ENCODE measurements at places on chromosomes 16 and 17.

DNA sequence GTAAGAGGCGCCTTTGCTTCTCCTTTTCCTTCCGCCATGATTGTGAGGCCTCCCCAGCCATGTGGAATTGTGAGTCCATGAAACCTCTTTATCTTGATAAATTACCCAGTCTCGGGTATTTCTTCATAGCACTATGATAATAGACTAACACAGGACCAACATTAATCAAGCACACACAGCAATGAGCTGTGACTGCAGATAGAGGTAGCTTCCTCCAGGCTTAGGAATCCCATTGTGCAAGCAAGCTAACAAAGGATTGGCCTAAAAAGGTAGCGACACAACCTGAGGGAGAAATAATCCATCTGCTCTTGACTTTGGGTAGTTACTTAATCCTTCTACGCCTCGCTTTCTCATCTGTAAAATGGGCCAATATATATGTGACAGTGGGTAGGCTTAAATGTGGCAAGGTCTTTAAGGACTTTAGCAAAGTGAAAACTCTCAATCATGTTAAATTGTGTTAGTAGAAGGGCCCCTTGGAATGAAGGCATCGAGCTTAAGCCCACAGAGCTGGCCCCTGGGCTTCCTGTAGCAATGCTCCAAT lies 393.6 kb downstream of the SOX9 start:
- no peak for DNase-seq

GRCh38 chr17:68853036-68853435 lies 102.2 kb downstream of the ABCA8 start:
- DNase-seq = no peak

DNA sequence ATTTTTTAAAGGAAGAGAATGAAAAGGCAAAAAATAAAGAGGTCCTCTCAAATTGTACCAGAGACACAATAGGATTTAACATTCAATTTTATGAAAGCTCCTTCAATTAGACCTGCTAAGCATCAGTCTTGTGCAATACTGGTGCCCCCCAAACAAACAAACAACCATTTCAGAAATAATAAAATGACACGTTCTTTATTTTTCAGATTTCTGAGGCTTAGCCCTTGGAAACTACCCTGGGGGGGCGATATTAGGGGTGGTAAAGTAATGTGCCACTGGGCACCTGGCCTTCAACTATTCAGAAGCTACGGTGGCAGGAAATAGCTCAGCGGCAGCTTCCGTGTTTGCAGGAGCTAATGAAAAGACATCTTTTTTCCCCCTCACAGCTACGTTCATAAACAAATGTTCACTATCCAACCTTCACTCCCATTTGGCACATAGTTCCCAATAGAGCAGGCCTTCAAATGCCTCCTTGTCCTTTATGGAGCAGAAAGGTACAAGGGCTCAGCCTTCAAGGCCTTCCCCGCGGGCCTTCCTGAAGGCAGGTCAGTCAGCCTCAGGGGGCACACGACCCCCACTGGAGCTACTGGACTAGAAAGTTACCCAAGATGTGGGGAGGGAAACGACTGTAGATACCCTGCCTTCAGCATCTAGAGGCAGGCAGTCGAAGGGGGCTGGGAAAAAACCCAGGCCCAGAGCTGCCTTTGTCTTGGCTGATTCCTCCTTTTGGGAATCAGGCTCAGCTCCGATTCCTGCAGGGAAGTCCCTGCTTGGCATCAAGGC lies 44.1 kb downstream of the TBX4 start:
- DNase-seq = no peak

DNA sequence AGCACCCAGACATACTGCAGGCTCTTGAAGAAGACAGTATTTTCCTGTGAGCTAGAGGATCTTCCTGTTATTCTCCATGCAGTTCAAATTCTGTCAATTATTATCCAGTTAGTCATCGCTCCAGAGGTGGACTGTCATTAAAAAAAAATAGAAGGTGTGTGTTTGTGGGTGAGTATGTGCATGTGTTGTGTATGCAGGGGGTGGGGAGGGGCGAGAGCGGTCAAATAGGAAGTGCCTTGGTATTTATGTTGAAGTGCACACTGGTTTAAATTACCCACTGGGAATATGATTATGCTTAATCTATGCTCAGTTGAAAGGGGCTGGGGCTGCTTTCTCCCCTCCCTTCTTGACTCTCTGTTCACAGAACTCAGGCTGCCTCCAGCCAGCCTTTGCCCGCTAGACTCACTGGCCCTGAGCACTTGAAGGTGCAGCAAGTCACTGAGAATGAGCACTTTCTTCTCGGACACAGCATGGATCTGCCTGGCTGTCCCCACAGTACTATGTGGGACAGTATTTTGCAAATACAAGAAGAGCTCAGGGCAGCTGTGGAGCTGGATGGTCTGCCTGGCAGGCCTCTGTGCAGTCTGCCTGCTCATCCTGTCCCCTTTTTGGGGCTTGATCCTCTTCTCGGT lies at the start of gene HSD17B2:
Gene HSD17B2 (plus strand): TSS at position 273 of the 632 bp plus-strand sequence. CDS start 172 bp downstream, at position 445.
- no peak for DNase-seq

DNA sequence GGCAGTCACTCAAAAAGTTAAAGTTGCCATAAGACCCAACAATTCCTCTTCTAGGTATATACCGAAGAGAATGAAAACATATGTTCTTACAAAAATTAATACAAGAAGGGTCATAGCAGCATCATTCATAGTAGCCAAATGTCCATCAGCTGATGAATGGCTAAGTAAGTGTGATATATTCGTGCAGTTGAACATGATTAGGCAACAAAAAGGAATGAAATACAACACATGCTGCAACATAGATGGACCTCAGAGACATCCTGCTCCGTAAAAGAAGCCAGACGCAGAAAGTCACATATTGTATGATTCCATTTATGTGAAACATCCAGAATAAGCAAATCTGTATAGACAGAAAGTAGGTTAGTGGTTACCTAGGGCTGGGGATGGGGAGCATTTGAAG lies 229.4 kb upstream of the CACNG5 start:
- no peak for DNase-seq

DNA sequence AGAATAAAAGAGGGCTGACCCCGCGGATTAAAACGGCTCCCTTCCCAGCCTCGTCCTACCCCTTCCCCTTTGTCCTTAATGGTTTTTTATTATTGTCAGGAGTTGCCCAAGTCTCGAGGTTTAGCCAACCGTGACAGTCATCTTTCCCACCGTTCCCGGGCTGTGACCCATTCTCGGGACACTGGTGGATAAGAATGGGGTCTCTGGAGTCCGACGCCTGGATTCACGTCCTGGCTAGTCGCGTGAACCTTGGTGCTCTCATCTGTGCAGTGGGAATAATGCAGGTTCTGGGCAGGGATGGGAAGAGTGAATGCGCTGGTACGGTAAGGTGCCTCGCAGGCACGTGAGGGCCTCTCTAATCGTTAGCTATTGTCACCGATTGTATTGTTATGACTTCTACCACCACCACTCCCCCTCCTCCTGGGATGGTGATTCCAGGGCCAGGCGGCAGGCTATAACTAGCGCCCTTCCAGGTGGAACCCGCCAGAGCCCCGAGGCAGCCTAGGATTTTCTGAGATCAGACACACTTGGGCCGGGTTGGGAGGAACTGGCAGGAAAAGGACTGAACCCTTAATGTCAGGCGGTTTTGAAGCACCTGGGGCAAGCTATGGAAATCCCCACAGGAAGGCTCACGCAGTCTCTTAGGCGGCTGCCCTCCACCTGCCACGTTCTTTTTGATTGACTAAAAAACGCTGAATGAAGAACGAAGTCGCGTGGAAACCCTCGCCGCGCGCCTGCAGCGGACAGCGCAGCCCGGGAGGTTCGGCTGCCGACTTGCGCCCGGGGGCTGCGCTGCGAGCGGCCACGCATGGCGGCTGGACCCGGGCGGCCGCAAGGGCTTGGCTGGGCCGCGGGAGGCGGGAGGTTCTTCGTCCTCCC lies 2.7 kb downstream of the HS3ST3B1 start:
- DNase-seq = peak; percentile 39

DNA sequence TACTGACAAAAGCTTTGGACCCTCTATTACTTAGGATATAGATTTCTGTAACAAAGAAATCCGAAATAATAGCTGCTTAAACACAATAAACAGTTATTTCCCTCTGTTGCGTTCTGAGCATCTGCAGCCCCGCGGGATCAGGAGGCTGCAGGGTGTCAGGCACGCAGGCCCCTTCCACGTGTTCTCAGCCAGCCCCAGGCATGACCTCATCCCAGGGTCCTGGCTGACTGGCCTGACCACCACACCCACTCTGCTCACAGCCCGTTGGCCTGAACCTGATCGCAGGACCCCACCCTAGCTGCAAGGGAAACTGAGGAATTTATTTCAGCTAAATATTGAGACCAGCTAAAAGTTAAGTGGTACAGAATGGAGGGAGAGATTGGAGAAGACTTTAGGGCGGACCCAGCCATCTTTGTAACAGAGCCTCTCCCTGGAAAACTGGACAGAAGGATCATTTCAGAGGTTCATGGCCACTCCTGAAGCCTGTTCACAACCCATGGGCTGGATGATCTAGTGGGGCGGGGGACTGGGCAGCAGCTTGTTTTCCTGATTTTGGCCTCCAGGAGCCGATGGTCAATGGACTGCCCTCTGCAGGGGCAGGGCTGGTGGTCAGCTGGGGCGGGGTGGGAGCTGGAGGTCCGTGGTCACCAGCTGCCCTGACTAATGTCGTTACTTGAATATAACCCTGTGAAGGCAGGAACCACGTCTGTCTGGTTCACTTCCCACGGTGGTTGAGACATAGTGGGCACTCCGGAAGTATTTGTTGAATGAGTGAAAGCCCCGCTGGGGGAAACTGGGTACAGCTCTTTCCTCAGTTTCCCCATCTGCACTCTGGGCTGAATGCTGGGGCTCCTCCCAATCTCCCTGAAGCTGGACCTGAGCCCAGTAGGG lies 10.9 kb downstream of the CETP start:
- DNase-seq = no peak

DNA sequence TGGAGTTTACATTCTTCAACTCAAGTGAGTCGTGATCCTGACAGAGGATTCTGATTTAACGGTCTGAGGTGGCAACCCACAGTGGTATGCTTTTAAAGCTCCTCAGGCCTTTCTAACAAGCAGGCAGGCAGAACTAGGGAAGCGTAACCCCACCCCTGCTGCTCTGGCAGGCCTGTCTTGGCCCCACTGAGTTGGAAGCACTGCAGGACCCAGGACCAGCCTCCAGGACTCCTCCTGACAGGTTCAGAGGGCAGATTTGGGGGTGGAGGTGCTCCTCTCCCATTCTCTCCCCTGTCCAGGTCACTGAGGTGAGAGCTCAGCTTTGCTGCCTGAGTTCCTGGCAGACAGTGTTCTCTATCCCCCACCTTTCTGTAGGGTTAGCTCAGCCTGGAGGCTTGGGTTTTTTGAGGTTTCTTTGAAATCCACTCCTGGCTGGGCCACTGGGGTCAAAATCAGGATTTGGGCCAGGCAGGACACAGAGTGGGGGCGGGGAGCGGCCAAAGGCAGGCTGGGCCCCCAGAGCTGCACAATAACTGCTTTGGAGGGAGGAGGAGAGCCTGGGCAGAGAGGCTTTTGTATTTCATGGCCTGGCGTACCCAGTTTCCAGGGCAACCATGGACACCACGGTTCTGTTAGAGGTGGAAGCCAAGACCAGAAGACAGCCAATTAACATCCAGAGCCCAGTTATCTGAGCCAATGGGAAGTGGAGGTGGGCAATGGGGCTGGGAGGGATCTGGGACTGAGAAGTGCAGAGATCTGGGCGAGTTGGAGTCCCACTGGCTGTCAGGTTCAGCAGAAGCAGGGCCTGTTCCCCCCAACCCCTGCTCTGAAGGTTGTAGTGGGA lies 9.5 kb downstream of the MRPL27 start:
- DNase-seq = no peak

DNA sequence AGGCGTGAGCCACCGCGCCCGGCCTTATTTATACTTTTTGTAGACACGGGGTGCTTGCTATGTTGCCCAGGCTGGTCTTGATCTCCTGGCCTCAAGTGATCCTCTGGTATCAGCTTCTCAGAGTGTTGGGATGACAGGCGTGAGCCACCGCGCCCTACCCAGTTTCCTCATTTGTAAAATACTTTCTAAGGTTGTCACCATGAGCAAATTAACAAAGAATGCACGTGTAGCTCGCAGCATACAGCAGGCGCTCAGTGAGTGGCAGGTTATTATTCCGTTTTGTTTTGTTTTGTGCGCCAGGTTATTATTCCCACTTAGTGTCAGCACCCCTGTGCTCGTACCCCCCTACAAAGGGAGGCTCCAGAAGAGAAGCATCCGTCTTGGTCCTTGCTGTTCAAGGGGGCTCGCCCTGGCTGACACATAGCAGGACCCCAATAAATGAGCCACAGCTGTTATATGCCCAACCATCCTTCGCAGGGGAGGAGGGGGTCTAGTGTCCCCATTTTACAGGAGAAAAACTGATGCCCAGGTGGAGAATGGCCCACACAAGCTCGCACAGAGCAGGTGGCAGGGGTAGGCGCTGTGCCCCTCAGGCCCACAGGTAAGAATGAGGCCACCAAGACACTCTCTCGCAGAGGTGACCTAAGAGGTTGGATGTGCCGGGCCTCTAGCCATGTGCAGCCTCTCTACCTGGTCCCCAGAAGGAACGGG lies 686 bp upstream of the MIEF2 start:
- DNase-seq = no peak

DNA sequence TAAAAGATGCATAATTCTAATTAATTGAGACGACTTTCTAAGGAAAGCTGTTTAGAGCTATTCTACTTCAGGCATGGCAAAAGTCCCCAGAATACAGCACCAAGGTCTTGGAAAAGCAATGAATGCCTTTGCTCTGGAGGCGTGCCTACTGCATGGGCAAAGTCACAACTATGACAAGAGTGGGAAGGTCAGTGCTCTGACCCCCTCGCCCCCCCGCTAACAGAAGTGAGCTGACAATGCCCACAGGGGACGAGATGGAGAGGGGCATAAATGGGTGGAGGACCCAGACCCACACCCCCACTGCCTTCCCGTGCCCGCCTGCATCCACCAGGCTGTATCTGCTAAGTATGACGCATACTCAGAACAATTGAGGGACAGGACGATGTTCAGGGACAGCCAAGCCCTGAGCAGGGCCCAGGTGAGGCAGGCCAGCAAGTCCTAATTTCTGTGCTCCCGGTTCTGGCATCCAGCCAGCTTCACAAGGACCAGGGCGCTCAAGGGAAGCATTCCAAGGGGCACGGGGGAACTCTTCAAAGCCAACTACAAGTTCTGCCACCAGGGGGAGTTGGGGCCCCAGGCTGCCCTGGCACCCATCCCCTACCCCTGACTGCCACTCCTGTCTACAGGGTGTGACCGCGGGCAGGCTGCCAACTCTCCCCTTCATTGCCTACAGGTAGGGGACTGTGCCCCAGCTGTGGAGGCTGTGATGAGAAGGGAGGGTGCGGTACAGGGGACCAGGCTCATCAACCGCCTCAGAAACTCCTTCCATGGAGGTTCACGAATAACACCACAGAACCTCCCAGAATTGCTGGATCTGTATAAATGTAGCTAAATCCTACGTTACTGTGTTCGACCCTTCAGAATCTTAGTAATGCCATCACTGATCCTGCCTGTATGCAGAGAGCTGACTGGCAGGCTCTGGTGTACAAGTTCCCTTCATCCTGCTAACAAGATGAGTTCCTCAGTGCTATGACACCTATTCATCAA lies 20.8 kb downstream of the NPRL3 start:
- DNase-seq = peak; percentile 69

GRCh38 chr17:6641247-6641863 lies 495 bp downstream of the TXNDC17 start:
- DNase-seq = no peak

DNA sequence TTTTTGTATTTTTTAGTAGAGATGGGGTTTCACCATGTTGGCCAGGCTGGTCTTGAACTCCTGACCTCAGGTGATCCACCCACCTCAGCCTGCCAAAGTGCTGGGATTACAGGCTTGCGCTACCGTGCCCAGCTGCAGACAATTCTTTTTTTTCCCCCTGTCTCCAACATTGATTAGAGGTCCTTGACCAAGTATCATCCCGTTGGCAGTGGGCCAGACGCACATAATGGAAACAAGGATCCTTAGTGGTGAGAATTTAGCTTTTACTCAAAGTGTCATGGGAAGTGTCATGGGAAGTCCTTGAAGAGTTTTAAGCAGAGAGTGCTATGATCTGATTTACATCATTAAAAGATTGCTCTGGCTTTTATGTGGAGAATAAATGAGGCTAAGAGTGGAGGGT lies 2.1 kb upstream of the FBXO47 start:
- DNase-seq = no peak
